ENCODE measurements at places on chromosomes 16 and 17. TPM values are rescaled to one million over a fixed set of nuclear protein-coding genes. Genes with fewer than 3 reads are reported as not detected.

DNA sequence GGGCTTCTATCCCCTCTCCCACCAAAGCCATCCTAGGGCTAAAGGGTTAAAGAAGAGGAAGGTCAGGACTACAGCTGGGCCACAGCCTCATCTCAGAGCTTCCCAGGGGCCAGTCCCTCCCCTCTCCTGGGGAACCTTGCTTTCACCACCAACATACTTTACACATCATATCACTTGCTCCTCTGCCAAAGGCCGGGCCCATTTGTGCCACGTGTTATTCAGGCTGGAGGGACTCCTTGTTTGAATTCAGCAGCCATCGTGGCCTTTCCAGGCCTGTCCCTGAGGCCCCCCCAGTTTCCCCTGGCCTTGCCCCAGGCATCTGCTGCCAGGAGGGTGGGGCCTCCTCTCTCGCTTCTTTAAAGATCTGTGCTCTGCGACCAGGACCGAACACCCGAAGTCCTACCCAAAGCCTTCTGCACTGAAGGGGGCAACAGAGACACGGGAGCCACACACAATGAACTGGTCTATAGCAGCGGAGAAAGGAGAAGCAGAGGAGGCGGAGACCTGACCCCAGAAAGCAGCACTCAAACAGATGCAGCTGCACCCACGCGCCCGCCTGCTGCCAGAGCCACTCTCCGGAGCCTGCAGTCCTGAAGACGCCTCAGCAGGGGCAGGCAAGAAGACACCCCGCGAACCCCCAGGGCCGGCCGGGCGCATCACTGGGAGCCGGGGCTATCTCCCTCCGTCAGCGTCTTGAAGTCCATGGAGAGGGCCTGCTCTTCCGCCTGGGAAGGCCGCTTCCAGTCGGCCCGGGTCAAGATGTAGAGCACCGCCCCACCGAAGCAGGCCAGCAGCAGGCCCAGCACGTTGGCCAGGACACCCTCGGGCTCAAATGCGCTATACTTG, 12.1 kb downstream of the CYB561 start:
- DNase-seq = peak; percentile 83

Gene KRTAP9-8
- total RNA-seq = not detected

GRCh38 chr17:73096211-73096610, 3.7 kb upstream of the SLC39A11 start:
- DNase-seq = no peak

Gene PIRT
- total RNA-seq = not detected

Gene ABCC3
- 293 TPM for total RNA-seq

DNA sequence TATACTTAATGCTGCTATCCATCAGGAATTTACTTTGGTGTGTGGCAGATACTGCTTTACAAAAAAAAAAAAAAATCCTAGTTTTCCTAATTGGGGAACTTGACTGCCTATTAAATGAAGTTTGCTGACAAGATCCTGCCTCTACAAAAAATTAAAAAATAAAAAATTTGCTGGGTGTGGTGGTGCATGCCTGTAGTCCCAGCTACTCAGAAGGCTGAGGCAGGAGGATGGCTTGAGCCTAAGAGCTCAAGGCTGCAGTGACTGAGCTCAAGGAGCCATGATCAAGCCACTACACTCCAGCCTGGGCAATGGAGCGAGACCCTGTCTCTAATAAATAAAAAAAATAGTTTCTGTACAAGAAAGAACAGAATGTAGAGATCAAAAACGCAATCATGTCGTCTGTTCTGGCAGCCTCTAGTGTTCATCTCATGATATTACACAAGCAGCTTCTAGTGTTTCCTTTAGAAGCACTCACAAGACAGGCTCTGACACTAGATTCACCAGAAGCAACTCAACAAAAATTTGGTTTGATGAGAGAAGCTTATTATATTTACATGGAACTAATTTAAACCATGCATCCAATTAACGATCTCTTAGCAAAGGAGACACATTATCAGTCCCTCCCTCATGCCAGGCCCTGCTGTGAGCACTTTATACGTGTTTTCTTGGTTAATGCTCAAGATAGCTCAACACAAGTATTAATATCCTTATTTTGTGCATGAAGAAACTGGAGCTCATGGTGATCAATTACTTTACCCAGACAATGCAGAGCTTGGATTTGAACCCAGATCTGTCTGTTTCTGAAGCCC, 6.8 kb upstream of the KRTAP17-1 start:
- peak; percentile 61 for DNase-seq

- no peak for DNase-seq
Measured at GRCh38 chr16:28165598-28165997, 46.2 kb downstream of the XPO6 start.

GRCh38 chr17:62998166-62998565, 32.1 kb downstream of the TANC2 start:
- DNase-seq = no peak

Gene MPRIP
- total RNA-seq = 214 TPM

Gene HID1
- total RNA-seq = 7.0 TPM

- peak; percentile 54 for DNase-seq
Measured at GRCh38 chr17:77011173-77012011, 129.4 kb upstream of the SEC14L1 start.

Gene CRHR1
- total RNA-seq = not detected

Gene LIMD2
- 0.93 TPM for total RNA-seq

DNA sequence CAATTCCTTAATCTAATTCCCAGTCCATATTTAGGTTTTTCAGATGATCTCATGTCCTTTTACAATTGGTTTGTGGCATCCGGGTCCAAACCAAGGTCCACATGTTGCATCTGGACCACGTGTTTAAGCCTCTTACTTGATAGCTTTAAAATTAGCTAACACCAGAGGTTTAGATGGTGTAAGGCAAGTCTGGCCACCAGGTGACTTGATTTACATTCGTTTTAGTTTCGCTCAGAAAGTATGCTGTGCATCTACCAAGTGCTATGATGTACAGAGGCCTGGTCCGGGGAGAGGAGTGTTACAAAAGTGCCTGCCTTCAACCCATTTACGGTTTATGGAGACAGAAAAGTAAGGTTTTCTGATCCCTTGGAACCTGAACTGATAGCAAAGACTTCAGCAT, 878 bp upstream of the DNAJA2 start:
- DNase-seq = peak; percentile 23

DNA sequence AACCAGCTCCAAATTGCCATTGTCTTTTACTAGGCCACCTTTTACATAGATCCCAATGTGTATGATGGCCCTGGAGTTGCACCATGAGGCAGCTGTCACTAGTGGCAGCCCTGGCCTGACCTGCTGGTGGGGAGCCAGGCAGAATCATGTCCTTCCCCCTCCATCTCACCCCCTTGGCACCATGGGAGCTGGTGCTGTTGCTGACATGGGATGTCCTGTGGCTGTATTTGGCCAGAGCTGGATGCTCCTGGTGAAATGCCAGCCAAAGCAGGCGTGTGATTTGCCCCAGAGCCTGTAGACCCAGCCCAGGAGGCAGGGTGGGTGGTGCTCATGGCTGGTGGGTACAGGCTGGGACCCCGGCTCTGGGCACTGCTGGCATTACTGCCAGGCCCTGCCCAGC, 18.6 kb downstream of the SLC12A3 start:
- no peak for DNase-seq

Gene FA2H
- not detected for total RNA-seq

- DNase-seq = peak; percentile 50
Measured at GRCh38 chr16:3058139-3059030, 7.1 kb upstream of the IL32 start.

DNA sequence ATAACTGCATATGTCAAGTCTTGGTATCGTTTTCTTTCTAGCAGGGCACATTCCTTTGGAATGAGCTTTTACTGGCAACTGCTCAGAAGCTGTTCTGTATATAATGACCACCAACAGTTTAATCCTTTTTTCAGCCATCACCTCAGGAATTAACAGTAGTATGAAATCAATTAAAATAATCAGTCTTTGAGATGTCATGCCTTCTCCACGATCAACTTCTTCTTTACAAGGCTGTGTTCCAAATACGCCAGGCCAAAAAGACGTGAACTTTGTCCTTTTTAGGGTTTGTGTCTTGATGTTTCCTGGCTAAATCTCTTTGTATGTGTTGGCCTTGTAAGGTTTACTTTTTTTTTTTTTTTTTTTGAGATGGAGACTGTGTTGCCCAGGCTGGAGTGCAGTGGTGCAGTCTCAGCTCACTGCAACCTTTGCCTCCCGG, 54.9 kb downstream of the ABCC1 start:
- no peak for DNase-seq

DNA sequence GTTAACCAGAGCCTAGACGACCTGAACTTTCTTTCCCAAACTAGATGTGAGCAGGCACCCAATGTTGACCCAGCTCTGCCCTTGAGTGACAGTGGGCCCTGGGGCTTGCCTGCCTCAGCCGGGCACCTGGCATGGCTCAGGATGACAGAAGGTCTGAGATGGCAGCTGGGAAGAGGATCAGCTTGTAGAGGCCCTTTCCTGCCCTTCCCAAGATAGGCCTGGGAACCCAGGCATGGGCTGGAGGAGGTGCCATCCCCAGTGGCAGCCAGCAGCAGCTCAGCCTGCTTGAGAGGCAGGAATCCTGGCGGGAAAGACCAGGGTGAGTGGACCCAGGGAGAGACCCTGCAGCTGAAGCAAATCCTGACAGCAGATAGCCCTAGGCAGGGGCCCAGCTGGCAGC, 59.1 kb downstream of the PIPOX start:
- no peak for DNase-seq

DNA sequence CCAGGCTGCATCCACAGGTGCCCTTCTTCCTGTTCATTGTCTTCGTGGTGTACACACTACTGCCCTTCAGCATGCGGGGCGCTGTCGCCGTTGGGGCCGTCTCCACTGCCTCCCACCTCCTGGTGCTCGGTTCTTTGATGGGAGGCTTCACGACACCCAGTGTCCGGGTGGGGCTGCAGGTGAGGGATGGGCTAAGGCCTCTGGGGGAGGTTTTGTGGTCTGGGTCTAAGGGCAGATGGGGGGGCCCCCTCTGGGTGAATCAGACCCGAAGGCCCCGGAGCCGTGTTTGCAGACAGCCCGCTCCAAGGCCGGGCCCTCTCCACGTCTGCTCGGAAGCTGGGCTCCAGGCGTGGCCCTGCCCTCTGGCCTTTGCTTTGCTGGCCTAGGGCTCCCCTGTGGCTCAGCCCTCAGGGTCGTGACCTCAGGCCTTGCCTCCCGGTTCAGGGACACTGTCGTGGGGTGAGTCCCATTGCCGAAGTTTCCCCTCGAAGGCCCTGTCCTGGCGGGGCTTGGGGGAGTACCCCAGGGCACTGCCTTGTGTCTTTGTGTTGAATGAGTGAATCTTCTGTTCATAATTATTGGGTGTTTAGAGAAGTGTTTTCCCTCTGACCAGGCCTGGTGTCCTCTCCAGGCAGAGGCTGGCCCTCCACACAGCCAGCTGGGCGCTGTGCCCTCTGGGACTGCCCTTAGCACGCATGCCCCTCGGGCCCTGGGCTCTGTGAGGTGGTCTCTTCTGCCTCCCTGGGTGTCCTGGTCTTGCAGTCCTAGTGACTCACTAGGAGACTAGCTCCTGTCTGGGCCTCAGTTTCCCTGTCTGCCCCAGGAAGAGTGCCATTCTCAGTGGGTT, 25.6 kb downstream of the ADCY7 start:
- no peak for DNase-seq

DNA sequence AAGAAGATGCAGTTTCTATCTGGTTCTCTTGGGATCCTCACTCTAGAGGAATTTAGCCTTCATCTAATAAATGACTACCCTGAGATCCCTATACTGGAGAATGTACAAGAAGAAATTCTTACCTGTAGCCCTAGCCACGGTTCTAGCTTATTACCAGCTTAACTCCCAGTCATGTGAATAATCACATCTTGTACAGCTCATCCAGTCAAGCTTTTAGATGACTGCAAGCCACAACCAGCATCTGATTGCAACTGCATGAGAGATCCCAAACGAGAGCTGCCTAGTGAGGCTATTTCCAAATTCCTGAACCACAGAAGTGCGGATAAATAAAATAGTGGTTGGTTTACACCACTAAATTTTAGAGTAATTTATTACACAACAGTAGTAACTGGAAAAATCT, 196.0 kb upstream of the CPHXL start:
- no peak for DNase-seq

Gene TEDC2
- total RNA-seq = 6.9 TPM

Gene CACNG3
- not detected for total RNA-seq

Gene PIMREG
- 21.7 TPM for total RNA-seq

Gene MSRB1
- total RNA-seq = 5.8 TPM
